ENCODE measurements at places on chromosomes 12 and 14. TPM values are rescaled to one million over a fixed set of nuclear protein-coding genes. Genes with fewer than 3 reads are reported as not detected.

Gene C12orf54
- 0.77 TPM for total RNA-seq

Gene RBMS2
- 7.9 TPM for total RNA-seq

Gene CFAP54
- 0.67 TPM for total RNA-seq

Gene CRIP1
- 146 TPM for total RNA-seq

Gene KLHDC1
- total RNA-seq: 5.5 TPM

Gene VRTN
- total RNA-seq: not detected

Gene FANCM
- 13.5 TPM for total RNA-seq

Gene ABCC9
- 0.19 TPM for total RNA-seq

Gene SRGAP1
- 0.19 TPM for total RNA-seq

Gene MUCL1
- not detected for total RNA-seq

Gene LHX5
- 0.19 TPM for total RNA-seq

Gene FGF23
- total RNA-seq: not detected

Gene INHBC
- not detected for total RNA-seq

Gene RECQL
- 93.4 TPM for total RNA-seq

Gene HOXC11
- total RNA-seq: not detected

Gene PLD4
- total RNA-seq: not detected

Gene SYNDIG1L
- not detected for total RNA-seq

Gene FIGNL2
- 0.86 TPM for total RNA-seq

Gene ACSM4
- not detected for total RNA-seq

Gene UBR7
- 35.2 TPM for total RNA-seq

Gene OVCH1
- total RNA-seq: not detected

Gene PCK2
- 180 TPM for total RNA-seq

Gene KRT8
- total RNA-seq: 0.65 TPM
